ENCODE measurements at places on chromosomes 1 and 21. TPM values are rescaled to one million over a fixed set of nuclear protein-coding genes. Genes with fewer than 3 reads are reported as not detected.

DNA sequence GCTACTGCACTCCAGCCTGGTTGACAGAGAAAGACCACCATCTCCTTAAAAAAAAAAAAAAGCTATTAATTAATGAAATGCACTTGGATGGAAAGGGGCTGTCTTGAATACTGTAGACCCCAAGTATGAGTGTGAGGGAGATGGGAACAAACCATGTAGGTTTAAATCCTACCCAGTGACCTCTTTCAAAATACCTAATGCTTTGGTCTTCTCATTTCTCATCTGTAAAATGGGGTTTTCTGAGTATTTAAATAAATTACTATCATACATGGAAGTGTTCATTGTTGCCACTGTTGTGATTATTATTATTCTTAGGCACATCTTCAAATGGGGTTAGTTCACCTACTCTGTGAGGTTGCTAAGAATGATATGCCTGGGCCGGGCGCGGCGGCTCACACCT, 17.1 kb upstream of the FUCA1 start:
- DNase-seq = no peak

GRCh38 chr21:37675202-37675801, 241.0 kb downstream of the KCNJ6 start:
- peak; percentile 89 for DNase-seq

DNA sequence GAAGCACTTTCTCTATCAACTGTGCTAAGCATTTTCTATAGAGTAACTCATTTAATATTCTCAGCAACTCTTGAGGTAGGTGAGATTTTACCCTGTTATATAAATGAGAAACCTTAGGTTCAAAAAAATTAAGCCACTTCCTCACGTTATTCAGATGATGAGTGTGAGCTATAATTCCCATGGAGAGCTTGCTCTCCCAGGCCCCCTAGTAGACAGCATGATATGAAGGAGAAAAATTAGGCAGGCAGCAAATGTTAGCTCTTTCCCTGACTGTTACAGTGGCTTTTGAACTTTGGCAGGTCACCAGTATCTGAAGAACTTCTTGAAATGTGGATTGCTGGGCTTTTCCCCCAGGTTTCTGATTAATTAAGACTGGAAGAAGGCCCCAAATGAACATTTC, 753.1 kb downstream of the NCAM2 start:
- DNase-seq = no peak

- peak; percentile 44 for DNase-seq
Measured at GRCh38 chr21:37452227-37452626, 85.7 kb downstream of the DYRK1A start.

- no peak for DNase-seq
Measured at GRCh38 chr21:26761174-26761915, 83.9 kb downstream of the ADAMTS1 start.

- DNase-seq = no peak
Measured at GRCh38 chr1:186194107-186194756, 180.8 kb downstream of the TPR start.

GRCh38 chr1:215260711-215261110, 178.2 kb downstream of the KCNK2 start:
- no peak for DNase-seq

GRCh38 chr1:22131875-22132486, 10.9 kb downstream of the WNT4 start:
- no peak for DNase-seq

GRCh38 chr1:203512848-203513584, 19.1 kb downstream of the OPTC start:
- no peak for DNase-seq

MYCL gene
- polyA plus RNA-seq = 7.1 TPM

GNAT2 gene
- polyA plus RNA-seq = not detected

A3GALT2 gene
- not detected for polyA plus RNA-seq

DYNLT4 gene
- not detected for polyA plus RNA-seq

AGBL4 gene
- 4.0 TPM for polyA plus RNA-seq

HCRTR1 gene
- not detected for polyA plus RNA-seq

PLCH2 gene
- polyA plus RNA-seq = 5.5 TPM

ANKRD65 gene
- 54.3 TPM for polyA plus RNA-seq

Measured in brain (organoid and tissue), 16 donors.